Progenitor cell of endocrine pancreas (in vitro differentiated cells): ENCODE measurements at places on chromosomes 7 and 10. TPM values are rescaled to one million over a fixed set of nuclear protein-coding genes. Genes with fewer than 3 reads are reported as not detected.

DNA sequence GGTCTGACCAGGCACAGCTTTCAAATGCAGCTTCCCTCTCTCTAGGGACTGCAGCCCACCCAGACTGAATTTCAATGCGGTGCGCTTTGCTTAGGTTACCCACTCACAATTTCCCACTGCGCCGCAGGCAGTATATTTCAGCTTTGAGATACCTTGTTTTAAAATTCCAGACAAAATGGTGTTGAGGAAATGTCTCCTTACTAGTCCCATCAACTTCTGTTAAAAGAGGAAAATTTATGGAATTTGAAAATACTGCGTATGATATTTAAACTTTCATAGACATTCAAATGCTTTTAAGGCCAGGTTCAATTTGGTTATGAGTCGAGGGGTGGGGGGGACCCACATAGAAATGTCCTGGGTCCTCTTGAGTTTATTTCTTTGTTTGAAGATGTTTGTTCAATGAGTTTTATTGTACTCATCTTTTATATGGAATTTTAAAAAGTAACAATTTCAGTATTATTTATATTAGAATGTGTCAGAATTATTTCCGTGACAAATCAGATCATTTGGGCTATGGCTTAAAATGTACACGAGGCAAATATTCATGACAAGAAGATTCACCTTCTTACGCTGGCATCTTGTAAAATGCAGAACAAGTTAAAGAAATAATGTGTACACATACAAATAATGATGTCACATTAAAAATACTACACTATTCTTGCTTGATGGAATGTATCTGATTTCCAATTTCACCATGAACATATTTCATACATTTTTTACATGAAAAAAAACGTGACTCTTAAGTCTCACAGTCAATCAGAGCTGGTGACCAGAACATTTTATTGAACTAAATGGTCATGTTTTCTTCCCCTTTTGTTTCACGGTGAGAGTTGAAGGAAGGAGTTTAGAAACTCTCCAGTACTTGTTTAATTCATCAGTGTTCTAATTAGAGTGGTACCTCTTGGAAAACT is 1.3 kb downstream of the IKZF1 start:
- peaks cover 79% of the 10 kb centered on the region for H3K27me3 ChIP-seq
- no peaks in the 10 kb centered on the region for H3K36me3 ChIP-seq
- no peak overlapping the region for H3K4me3 ChIP-seq
- no peak overlapping the region for H3K27ac ChIP-seq
- no peak for DNase-seq
- H3K4me1 ChIP-seq = no peaks in the 10 kb centered on the region

- no peak for DNase-seq
- no peaks in the 10 kb centered on the region for H3K36me3 ChIP-seq
- no peak overlapping the region for H3K4me3 ChIP-seq
- no peaks in the 10 kb centered on the region for H3K27me3 ChIP-seq
- H3K4me1 ChIP-seq = peaks cover 4% of the 10 kb centered on the region
- no peak overlapping the region for H3K27ac ChIP-seq
These were observed 526.1 kb downstream of the LRMDA start for GRCh38 chr10:75957314-75958120.

Gene ZYX
- 65.4 and 69.0 TPM in 2 replicates for total RNA-seq

DNA sequence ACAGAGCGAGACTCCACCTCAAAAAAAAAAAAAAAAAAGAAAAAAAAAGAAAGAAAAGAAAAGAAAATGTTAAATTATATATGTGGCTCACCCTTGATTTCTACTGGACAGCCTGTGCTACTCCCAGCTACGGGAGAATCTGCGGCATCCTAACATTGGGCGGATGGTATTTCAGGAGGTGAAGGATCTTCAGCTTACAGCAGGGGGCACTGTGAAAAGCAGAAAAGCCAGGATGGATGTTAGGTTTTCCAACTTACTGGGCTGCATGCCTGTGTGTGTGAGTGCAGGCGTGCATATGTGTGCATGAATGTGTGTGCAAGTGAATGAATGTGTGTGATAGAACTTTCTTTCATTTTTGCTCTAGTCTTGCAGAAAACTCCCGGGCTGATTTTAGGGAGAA is 1066.5 kb downstream of the TYW1 start:
- no peaks in the 10 kb centered on the region for H3K36me3 ChIP-seq
- H3K4me1 ChIP-seq = peaks cover 3% of the 10 kb centered on the region
- H3K4me3 ChIP-seq = no peak overlapping the region
- no peak overlapping the region for H3K27ac ChIP-seq

DNA sequence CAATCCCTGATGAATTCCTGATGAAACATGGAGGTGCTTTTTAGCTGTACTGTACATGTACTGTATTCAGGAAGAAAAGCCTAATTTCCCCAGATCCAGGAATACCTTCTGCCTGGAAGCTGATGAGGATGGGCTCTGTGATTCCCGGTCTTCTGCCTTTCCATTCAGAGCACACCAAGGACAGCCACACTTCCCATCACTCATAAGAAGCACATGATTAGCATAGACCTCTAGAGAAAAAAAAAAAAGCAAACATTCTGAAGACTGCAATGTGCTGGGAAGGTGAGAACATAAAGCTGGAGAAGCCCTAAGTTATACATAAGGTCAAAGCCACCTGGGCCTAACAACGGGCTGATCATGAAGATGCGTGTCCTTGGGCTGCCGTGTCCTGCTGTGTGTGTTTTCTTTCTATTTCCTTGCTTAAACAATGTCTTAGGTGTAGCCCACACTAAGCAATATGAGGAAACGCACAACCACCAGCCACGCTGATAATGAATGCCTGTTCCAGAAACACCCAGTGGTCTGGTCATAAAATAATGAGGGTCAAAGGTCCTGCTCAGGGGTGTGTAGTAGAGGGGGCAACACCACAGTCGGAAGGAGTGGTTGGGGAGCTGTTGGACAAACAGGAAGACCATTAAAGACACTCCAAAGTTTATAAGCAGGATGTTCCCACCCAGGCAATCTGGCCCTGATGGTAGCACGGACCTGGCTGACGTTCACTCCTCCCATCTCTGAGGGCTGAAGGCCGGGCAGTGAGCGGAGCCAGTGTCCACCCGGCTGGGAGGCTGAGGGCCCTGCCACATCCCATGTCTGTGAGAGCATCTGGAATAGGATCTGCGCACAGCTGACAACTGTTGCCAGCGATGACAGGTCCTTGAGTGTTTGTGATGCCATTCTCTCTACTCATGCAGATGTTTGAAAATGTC is 7.9 kb downstream of the PKD1L1 start:
- no peaks in the 10 kb centered on the region for H3K36me3 ChIP-seq
- H3K27me3 ChIP-seq = no peaks in the 10 kb centered on the region
- DNase-seq = no peak
- no peak overlapping the region for H3K4me3 ChIP-seq
- no peak overlapping the region for H3K27ac ChIP-seq

Gene GPR22
- total RNA-seq = not detected in 2 replicates

DNA sequence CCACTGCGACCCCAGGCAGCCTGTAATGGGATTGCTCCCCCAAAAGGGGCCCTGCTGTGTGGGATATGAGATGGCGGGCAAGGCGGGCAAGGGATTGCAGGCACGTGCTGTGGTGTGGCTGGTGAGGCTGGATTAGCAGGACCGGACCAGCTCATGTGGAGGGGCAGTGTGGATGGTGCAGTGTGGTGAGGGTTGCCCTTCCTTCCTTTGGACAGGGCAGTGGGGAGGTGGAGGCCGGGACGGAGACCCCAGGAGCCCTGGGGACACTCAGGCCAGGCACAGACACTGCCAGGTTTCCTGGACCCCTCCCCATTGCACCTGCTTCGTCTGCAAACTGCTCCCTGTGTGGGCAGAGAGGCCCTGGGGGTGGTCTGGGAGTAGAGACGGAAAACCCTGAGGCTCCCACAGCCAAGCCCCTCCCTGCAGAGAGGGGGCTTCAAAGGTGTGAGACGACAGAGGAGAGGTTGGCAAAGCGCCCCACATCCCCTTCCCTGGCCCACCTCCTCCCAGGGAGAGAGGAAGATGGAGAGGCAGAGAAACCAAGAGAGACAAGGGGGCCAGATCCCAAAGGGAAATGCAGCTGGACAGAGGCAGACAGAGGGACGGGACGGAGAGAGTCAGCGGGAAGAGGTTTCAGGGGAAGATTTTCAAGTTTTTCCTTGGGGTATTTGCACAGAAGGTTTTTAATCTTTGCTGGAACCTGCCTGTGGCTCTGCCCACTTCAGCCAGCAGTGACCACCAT is 89.2 kb downstream of the MICALL2 start:
- no peak for DNase-seq
- no peaks in the 10 kb centered on the region for H3K36me3 ChIP-seq
- H3K27ac ChIP-seq = no peak overlapping the region
- no peaks in the 10 kb centered on the region for H3K4me1 ChIP-seq
- no peak overlapping the region for H3K4me3 ChIP-seq

- H3K4me1 ChIP-seq = no peaks in the 10 kb centered on the region
- no peak for DNase-seq
- no peak overlapping the region for H3K4me3 ChIP-seq
These were observed 232.8 kb downstream of the SKAP2 start for GRCh38 chr7:26631601-26632000.

Gene VSTM4
- total RNA-seq = 0.22 and 0.40 TPM in 2 replicates

- no peak overlapping the region for H3K4me3 ChIP-seq
- peaks cover 3% of the 10 kb centered on the region for H3K36me3 ChIP-seq
- no peaks in the 10 kb centered on the region for H3K4me1 ChIP-seq
- no peak for DNase-seq
- no peaks in the 10 kb centered on the region for H3K27me3 ChIP-seq
- no peak overlapping the region for H3K27ac ChIP-seq
These were observed 356.6 kb downstream of the PAXIP1 start for GRCh38 chr7:154646126-154647013.

GRCh38 chr10:3886191-3886590 is 101.2 kb upstream of the KLF6 start:
- H3K4me3 ChIP-seq = no peak overlapping the region
- H3K36me3 ChIP-seq = no peaks in the 10 kb centered on the region
- no peak for DNase-seq

DNA sequence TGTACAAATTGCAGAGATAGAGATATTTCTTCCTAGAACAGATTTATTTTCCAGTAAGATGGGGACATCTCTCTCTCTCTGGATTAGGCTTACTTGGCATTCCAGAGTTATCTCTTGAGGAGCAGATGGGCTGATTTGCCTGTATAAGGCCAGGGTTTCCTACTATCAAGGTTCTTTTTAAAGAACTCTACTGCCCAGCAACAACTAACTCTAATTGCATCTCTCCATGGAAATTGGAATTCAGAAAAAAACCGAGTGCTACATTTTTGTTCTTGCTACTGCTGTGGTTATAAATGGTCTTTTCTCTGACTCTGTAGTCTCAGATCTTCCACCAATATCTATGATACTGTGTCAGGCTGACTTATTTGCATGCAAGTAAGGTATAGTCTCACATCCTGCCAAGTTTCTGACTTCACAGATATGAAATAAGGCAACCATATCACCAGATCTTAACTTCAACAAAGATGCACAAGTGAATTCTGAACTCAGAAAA is 161.1 kb downstream of the CRPPA start:
- no peaks in the 10 kb centered on the region for H3K4me1 ChIP-seq
- H3K4me3 ChIP-seq = no peak overlapping the region
- H3K36me3 ChIP-seq = peaks cover 2% of the 10 kb centered on the region
- no peak for DNase-seq
- no peak overlapping the region for H3K27ac ChIP-seq

Gene CPEB3
- total RNA-seq = 2.1 and 2.3 TPM in 2 replicates

Gene THNSL1
- total RNA-seq = 6.5 and 7.0 TPM in 2 replicates

Gene ATOH7
- 0.65 and 0.73 TPM in 2 replicates for total RNA-seq
